Activated CD8-positive, alpha-beta memory T cell treated with anti-CD3 and anti-CD28 coated beads for 1 hour (primary cell): ENCODE measurements at places on chromosomes 3 and 15.

GRCh38 chr3:194254040-194254439 is 97.1 kb downstream of the CPN2 start:
- no peak for DNase-seq

DNA sequence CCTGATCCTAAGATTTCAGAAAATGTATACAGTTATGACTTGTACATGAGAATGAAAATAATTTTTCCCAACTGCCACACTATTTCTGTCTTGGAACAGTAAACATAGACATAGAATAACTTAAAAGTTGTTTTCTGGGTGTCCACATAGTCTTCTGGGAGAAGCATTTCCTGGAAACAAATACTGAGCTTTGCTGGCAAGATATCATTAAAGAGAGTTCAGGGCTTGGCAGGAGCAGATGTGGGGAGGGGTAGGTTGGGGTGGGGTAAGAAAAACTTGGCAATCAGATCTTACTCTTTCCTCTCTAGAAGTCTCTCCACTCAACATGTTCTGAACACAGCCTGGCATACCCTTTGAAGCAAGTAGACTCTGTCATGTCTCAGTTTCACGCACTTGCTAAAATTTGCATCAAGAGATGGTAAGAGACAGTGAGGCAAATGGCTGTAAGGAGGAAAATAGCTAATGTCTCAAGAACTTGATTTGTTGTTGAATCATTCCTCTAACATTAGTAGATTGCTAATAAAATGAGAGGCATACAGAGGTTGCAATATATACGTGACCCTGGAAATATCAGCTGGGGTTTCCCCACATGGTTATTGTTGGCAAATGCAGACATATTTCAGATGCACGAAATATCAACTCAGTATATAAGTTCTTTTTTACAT is 27.3 kb upstream of the ABI3BP start:
- DNase-seq = no peak

GRCh38 chr3:175278680-175279079 is 419.5 kb downstream of the NAALADL2 start:
- no peak for DNase-seq

GRCh38 chr3:12775226-12775625 is 16.2 kb upstream of the TMEM40 start:
- DNase-seq = no peak
